ENCODE measurements at places on chromosomes 16 and 17. TPM values are rescaled to one million over a fixed set of nuclear protein-coding genes. Genes with fewer than 3 reads are reported as not detected.

Gene CALB2
- total RNA-seq, result 0.67 TPM

Gene HYDIN
- 0.50 TPM for total RNA-seq

Gene NUPR1
- total RNA-seq, result 64.9 TPM

Gene NPIPA8
- not detected for total RNA-seq

Gene GPR139
- not detected for total RNA-seq

Gene CA7
- total RNA-seq, result not detected

Gene DLX3
- not detected for total RNA-seq

DNA sequence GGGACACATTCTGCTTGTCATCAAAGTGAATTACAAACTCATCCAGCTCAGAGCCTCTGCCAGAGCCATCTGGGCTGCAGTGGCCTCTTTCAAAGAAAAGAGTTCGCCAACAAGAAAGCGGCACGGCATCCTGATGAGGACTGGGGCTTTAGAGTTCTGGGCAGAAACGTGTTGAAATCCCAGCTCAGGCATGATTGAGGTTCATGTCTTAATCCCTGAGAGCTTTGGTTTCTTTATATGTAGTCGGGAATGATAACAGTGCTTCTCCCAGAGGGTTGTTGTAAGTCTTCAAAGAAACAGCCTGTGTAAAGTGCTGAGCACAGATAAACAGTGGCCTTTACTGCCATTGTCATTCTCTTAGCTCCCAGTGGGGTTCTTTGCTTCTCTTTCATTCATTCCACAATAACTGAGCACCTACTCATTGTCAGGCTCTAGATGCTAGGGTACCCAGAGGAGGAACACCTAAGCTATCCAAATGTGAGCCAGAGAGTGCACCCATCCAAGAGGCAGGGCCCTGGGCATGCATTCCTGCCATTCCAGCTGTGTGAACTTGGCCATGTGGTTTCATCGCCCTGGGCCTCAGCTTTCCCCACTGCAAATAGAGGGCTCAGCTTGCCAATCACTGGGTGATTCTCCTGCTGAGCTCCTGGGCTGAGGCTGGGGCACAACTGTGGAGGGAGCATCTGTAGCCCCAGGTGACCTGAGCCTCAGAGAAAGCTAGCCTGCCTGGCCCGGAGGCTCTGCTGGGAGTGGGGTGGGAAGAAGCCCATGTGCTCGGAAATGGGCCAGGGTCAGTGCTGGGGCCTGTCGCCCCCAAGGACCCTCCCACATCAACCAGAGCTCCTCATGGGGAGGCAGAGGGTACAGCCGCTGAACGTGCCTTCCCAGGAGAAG is 38.3 kb upstream of the CRHR1 start:
- DNase-seq, result no peak

DNA sequence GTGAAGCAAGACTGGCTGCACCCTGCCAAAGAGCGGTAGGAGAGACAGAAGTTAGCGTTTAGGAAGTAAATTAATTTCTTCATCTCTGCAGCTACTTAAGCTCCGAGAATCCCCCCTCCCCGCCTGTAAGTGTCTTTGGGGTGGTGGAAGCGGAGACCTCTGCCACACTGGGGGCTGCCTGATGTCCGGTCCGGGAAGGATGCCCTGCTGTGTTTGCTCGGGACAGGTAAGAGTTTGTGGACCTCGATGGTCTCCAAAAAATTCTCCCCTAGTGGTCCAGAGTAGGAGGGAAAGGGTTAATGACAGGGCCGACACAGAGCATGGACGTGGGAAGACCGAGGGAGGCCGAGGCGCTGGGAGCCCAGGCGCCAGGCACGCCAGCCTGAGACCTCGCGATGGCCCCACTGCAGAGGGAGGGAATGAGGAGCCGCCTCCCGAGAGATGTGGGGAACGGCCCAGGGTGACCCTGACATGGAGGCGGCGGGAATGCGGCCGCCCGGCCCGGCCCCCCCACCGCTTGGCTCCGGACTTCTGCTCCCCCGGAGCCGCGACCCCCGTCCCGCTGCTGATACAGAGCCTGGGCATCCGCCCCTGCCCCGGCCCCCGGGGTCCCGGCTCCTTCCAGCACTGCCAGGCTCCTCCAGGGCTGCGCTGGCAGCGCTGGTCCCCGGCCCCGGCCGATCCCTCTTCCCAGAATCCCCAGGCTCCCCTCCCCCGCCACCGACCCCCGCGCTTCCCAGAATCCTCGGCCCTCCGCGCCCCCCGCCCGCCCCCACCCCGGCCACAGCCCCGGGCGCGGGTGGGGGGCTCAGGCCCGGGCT is 680 bp downstream of the ZNF629 start:
- peak; percentile 50 for DNase-seq

- no peak for DNase-seq
Measured at GRCh38 chr16:50279504-50279865, 13.1 kb downstream of the ADCY7 start.

- no peak for DNase-seq
Measured at GRCh38 chr17:4475463-4475862, 23.2 kb upstream of the SPNS2 start.

GRCh38 chr16:3444032-3444388 is 530 bp downstream of the NAA60 start:
- peak; percentile 61 for DNase-seq

GRCh38 chr16:77406680-77407079 is 28.2 kb downstream of the ADAMTS18 start:
- peak; percentile 44 for DNase-seq

GRCh38 chr16:81836279-81837054 is 57.4 kb downstream of the PLCG2 start:
- no peak for DNase-seq

- DNase-seq, result peak; percentile 94
Measured at GRCh38 chr16:84303023-84303422, 8.3 kb downstream of the WFDC1 start.

DNA sequence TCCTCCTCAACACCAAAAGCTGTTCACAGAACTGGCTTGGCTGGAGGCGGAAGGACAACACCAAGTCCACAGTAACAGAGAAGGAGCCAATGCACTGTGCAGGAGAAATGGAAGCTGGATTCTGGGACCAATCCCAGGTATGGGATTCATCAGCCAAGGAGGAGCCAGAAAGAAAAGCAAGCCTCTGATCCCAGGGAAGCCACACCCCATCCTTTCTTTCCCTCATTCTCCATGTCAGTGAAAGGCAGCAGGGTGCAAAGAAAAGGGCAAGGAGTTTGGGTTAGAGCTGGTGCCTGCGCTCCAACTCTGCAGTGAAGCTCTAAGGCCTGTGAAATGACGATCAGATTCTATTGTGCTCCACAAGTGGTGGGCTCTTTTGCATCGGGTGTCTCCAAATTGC is 11.0 kb downstream of the DCAKD start:
- peak; percentile 38 for DNase-seq

DNA sequence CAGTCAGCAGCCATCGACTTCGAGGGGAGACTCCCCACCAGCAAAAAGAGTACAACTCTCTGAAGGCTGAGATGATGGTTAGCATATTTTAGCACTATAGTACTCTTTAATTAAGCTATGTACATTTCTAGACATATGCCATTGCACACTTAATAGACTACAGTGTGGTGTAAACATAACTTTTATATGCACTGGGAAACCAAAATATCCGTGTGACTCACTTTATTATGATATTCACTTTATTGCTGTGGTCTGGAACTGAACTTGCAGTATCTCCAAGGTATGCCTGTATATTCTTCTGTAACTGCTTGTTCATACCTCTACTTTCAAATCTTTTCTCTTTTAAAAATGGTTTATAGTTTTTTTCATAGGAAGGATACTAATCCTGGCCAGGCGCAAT is 11.0 kb upstream of the NXPH3 start:
- DNase-seq, result no peak

DNA sequence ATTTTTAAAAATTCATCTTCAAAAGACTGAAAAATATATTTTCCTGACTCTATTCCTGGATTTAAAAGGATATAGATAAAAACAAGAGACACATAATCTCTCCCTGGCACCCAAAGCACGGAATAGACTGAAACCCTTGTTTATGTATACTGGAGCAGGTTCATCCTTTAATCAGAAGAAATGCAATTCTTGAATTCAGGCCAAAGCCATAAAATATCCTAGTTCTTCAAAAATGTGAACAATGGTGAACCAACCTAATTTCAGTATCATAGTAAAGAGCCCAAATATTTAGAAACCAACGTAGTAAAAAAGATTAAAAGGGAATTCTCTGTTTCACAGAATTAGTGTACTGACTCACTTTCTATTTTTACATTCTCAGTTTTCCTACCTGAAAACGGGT is 188.5 kb upstream of the C17orf78 start:
- no peak for DNase-seq

- no peak for DNase-seq
Measured at GRCh38 chr16:80988756-80989155, 17.9 kb downstream of the CMC2 start.

DNA sequence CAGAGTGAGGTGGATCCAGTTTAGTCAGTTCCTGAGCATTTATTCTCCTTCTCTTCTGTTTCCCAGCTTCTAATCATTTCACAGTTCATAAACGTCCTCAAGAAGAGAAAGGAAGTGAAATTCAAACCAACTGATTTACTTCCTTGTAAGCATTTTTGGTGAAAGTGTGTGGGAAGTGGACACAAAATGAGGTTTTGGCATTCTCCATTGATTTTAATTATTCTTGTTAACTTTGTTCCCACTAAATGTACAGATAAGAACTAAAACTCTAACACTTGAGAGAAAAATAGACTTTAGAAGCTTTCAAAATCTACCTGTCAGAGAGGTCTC is 42.7 kb upstream of the CORO6 start:
- DNase-seq, result no peak

DNA sequence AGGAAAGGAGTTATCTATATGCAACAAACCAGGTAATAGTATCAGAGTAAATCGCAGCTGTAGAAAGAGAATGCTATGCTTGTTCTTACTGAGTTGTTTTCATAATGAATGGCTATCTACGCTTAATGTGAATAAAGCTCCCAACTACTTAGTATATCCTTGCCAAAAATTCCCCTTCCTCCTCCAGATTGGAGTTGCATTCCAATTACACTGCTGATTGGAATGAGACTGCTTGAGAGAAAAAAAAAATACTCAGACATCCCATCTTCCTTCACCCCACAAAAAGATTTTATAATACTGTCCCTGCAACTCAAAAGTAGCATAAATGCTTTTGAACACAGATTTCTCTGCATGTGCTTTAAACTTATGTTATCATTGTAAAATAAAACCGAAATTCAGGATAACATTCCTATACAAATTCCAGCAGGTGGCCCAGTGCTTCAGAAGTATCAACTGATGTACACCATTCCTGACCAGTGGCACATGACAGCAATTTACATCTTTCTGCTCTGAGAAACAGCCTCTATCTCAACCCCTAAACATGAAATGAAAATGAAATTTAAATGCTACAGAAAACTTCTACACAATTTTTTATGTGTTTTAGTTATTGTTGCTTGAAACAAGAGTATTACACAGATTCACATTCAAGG is 47.0 kb downstream of the SMURF2 start:
- no peak for DNase-seq

- DNase-seq, result no peak
Measured at GRCh38 chr16:89899879-89900481, 18.7 kb upstream of the MC1R start.

- peak; percentile 89 for DNase-seq
Measured at GRCh38 chr16:96935-97381, 18.9 kb downstream of the MPG start.

DNA sequence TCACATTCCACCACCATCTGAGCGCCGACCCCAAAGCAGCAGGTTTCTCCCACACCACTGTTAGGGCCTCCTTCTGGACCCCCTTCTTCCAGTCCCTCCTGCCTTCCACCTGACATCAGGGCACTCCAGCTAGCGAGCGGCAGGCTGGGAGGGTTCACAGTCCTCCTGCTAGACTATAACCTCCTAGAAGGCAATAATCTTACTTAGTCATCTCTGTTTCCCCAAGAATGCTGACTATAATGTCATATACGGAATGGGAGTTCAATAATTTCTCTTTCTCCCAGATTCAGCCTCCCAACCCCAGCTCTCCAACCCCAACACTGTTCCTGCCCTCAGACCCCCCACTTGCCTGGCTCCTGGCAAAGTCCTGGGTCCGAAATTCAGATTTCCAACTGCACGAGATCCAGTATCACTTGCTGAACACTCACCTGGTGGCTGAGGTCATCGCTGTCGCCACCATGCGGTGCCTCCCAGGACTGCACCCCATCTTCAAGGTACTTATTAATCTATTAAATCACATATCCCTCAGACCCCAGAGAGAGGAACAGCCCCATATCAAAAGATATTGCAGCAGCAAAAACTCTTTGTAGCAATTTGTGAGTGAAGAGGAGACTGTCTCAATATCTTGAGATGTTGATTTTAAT is 5.6 kb downstream of the ALOX12 start:
- DNase-seq, result peak; percentile 49

DNA sequence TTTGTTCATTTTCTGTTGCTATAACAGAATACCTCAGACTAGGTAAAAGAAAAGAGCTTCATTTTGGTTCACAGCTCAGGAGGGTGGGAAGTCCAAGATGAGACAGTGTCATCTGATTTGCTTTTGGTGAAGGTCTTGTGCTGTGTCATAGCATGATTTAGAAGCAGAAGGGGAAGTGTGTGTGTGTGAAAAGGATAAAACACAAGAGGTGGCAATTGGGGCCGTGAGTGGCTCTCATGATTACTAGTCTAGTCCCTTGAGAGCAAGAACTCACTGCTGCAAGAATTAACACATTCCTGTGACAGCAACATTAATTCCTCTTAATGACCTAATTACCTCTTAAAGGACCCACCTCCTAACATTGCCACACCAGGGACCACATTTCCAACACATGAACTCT is 8.3 kb downstream of the SLC35G3 start:
- no peak for DNase-seq

DNA sequence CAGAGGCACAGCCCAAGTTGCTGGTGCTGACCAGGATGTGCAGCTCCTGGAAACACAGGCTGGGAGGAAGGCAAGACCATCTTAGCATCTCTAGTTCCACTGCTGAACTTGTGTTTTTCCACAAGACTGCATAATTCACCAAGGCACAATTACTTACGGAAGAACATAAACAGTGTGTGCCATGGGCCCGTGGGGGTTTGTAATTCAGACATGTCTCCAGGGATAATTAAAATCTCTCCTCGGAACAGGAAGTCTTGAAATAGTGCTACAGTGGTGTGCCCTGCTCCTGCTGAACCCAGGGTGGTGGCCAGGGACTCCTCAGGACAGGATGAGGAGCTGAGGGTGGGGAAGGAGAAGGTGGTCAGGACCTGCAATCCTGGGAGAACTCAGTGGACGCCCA is 188.2 kb downstream of the CCT6B start:
- no peak for DNase-seq

GRCh38 chr17:33038740-33039139 is 47.1 kb downstream of the SPACA3 start:
- peak; percentile 61 for DNase-seq

- no peak for DNase-seq
Measured at GRCh38 chr16:7921345-7921744, 588.7 kb downstream of the RBFOX1 start.

GRCh38 chr16:4475880-4476788 is at the start of gene HMOX2:
TSS of gene HMOX2 (plus strand) at chr16:4476398. CDS start at chr16:4505525, 29,127 bp downstream.
- peak; percentile 87 for DNase-seq

GRCh38 chr16:4372001-4372577 is 441 bp downstream of the VASN start:
- no peak for DNase-seq

GRCh38 chr16:3612510-3613466 is 1.4 kb upstream of the SLX4 start:
- no peak for DNase-seq

All from SK-MEL-5 (cell line).